Frontal cortex (tissue), 4 donors: ENCODE measurements at places on chromosomes 7 and 10. TPM values are rescaled to one million over a fixed set of nuclear protein-coding genes. Genes with fewer than 3 reads are reported as not detected.

DNA sequence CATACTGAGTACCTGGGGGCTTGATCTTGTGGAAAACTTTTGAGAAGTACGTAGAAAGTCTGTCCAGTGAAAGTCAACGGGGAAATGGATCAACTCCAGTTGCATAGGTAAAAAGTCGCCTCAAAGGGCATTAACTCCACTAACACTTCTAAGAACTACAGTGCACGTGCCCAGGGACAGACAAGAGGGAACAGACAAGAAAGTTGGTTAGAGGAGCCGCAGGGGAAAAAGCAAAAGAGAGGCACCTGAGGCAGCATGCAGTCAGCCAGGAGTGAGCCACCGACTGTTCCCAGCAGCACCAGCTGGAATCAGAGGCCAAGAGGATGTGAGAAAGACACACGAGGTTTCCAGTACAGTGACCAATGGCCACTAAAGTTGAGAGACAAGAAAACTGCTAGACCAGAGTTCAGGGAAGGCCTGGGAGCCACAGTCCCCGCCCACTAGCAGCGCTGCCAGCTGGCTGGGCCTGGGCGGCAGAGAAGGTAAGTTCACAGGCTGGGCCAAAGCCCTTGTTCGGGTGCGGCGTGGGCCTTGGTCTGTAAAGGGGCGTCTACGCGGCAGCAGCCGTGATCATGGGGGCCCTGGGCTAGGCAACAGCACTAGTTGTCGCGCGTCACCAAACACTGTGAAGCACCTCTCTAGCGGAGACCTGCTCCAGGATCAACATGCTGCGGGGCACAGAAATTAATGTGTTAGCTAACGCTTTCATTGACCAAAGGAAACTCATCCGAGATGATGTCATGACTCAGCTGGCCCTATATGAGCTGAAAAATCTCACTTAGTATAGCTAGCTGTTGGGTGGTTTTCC, 14.0 kb downstream of the ITGB1 start:
- no peak for DNase-seq

GRCh38 chr10:86863484-86863842, 94.0 kb downstream of the MMRN2 start:
- DNase-seq: no peak

GRCh38 chr10:111543854-111544253, 467.0 kb downstream of the ADRA2A start:
- no peak for DNase-seq

GRCh38 chr10:129716211-129716681, 247.8 kb downstream of the EBF3 start:
- DNase-seq: no peak

GRCh38 chr7:21172800-21173199, 255.1 kb upstream of the SP4 start:
- DNase-seq: no peak

The ZNF365 gene
- 22.0 TPM for total RNA-seq

The NODAL gene
- total RNA-seq: 2.0 TPM

The NCF1 gene
- total RNA-seq: under 0.01 TPM

The HOXA7 gene
- total RNA-seq: not detected

The TAS2R40 gene
- not detected for total RNA-seq
